ENCODE measurements at places on chromosomes 7 and 10.

GRCh38 chr7:50544992-50545391 lies 20.2 kb downstream of the DDC start:
- no peak for DNase-seq

GRCh38 chr10:120505056-120505455 lies 48.0 kb downstream of the PLPP4 start:
- no peak for DNase-seq

GRCh38 chr7:158631574-158632195 lies 44.1 kb upstream of the PTPRN2 start:
- DNase-seq, result no peak

DNA sequence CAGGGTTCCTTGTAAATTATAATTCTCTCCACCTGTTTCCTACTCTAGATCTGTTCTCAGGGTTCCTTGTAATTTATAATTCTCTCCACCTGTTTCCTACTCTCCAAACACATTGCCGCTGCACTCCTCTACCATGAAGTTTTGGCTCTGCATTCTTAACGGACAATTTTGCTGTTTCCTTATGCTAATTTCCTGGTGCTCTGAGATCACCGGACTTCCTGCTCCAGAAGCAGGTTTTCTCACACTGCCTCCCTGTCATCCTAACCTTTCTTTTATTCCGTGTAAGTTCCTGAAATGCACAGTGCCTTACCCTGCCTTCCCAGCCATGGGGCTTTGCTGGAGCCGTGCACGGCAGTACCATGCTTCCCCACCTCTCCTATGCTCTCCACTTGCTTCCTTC lies 256.8 kb downstream of the PLXNA4 start:
- DNase-seq, result no peak

DNA sequence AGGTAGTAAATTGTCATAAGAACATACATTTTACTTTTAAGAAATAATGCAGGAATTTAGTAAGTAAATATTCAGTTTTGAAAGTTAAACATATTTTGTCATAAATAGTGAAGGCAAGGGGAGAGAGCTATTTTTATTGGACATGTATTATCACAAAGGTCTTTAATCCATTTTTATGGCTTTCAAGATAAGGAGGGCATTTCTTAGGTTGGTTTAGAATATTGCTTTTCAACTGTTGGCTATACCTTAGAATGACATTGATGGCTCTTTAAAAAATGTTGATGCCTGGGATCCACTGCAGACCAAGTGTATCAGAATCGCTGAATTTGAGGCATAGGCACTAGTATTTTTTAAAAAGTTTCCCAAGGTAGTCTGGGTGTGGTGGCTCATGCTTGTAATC lies 34.0 kb downstream of the ADAM22 start:
- no peak for DNase-seq

DNA sequence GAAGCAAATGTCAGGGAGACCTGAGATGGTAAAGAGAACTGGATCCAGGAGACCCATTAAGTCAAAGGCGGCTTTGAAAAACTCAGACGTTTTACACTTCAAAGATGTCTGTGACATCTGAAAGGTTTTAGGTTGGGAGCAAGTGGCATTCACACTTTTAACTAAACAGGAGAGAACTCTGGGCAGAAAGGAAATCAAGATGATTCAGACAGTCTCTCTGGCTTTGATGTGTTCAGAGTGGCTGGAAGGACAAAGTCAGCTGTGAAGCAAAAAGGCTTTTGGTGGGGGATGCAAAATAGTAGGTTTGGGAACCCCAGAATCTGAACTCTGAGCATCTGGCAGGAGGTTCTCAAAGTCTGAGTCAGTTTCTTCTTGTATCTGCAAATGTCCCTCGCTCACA lies 66.6 kb downstream of the PRKCQ start:
- DNase-seq, result no peak

DNA sequence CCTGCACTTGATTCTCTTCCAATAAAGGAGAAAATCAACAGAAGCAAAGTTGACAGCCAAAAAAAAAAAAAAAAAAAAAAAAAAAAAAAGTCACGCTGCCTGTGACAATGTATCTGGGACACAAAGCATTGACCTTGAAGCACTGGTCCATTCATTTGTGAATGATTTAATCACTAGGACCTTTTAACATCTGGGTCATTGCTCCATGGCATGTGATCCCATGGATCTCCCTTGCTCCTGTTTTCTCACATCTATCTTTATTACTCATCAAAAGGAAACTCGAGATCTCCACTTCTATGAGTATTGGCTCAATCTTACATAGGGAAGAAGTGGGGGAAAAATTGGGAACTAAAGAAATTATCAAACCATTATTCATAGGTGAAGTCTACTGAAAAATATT lies 89.6 kb upstream of the SMIM30 start:
- DNase-seq, result no peak

GRCh38 chr10:79318369-79318768 lies 28.9 kb upstream of the PPIF start:
- no peak for DNase-seq

- no peak for DNase-seq
Measured at GRCh38 chr7:134943785-134944400, 42.4 kb upstream of the AGBL3 start.

All from Right ventricle myocardium inferior (tissue), 1 donor.